ENCODE measurements at places on chromosomes 3 and 15. TPM values are rescaled to one million over a fixed set of nuclear protein-coding genes. Genes with fewer than 3 reads are reported as not detected.
A peak's percentile ranks its signal among the peaks of the same experiment; 100 is the strongest.

GRCh38 chr15:83810110-83810509 is 156.2 kb downstream of the ADAMTSL3 start:
- no peaks in the 10 kb centered on the region for H3K36me3 ChIP-seq
- DNase-seq: no peak
- H3K4me1 ChIP-seq: peaks cover 13% of the 10 kb centered on the region
- no peaks in the 10 kb centered on the region for H3K27me3 ChIP-seq
- no peak overlapping the region for H3K4me3 ChIP-seq

- DNase-seq: no peak
- H3K27me3 ChIP-seq: no peaks in the 10 kb centered on the region
- no peaks in the 10 kb centered on the region for H3K4me1 ChIP-seq
- no peaks in the 10 kb centered on the region for H3K36me3 ChIP-seq
- H3K4me3 ChIP-seq: peak overlapping the region; percentile 52
These were observed 184.6 kb downstream of the GOLGA6L6 start for GRCh38 chr15:20356911-20357480.

GRCh38 chr15:38613085-38613484 is 48.5 kb upstream of the RASGRP1 start:
- peaks cover 84% of the 10 kb centered on the region for H3K27me3 ChIP-seq
- no peaks in the 10 kb centered on the region for H3K36me3 ChIP-seq
- no peak overlapping the region for H3K4me3 ChIP-seq
- H3K27ac ChIP-seq: no peak overlapping the region

- DNase-seq: no peak
- H3K27ac ChIP-seq: no peak overlapping the region
- H3K4me3 ChIP-seq: no peak overlapping the region
- H3K36me3 ChIP-seq: no peaks in the 10 kb centered on the region
These were observed 130.9 kb downstream of the POLQ start for GRCh38 chr3:121414924-121415323.

DNA sequence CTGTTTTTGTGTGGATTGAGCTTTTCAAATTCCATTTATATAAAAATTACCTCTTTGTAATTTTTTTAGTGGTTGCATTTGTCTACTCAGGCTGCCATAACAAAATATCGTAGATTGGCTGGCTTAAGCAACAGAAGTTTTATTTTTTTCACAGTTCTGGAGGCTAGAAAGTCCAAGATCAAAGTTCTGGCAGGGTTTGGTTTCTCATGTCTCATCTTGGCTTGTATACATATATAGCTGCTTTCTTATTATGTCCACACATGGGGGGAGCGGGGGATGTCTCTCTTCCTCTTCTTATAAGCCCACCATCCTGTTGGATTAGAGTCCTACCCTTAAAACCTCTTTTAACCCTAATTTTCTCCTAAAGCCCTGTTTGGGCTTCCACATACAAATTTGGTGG is 28.5 kb downstream of the MGA start:
- H3K27ac ChIP-seq: no peak overlapping the region
- no peaks in the 10 kb centered on the region for H3K36me3 ChIP-seq
- H3K4me1 ChIP-seq: no peaks in the 10 kb centered on the region
- H3K4me3 ChIP-seq: no peak overlapping the region
- DNase-seq: no peak

- no peak overlapping the region for H3K4me3 ChIP-seq
- no peak overlapping the region for H3K27ac ChIP-seq
- H3K27me3 ChIP-seq: no peaks in the 10 kb centered on the region
- H3K4me1 ChIP-seq: peaks cover 15% of the 10 kb centered on the region
These were observed 46.2 kb downstream of the SLC25A26 start for GRCh38 chr3:66267031-66267430.

The NEK4 gene
- total RNA-seq: 33.6 TPM

The HRH1 gene
- 7.5 TPM for total RNA-seq

The KBTBD13 gene
- total RNA-seq: not detected
